Activated CD4-positive, alpha-beta T cell treated with anti-CD3 and anti-CD28 coated beads for 4 hours (primary cell): ENCODE measurements at places on chromosomes 16 and 17.

- no peak for DNase-seq
These were observed 108.6 kb downstream of the CCT6B start for GRCh38 chr17:34852614-34853013.

- no peak for DNase-seq
These were observed 186.0 kb upstream of the ZFHX3 start for GRCh38 chr16:73233846-73234424.

GRCh38 chr17:8753976-8754440 lies 4.3 kb downstream of the SPDYE4 start:
- no peak for DNase-seq

- peak; percentile 20 for DNase-seq
These were observed 348.3 kb downstream of the CPPED1 start for GRCh38 chr16:12455287-12455798.

- DNase-seq, result no peak
These were observed 35.4 kb upstream of the ENPP7 start for GRCh38 chr17:79695293-79695790.

- DNase-seq, result no peak
These were observed 309.2 kb downstream of the MAP2K6 start for GRCh38 chr17:69723741-69724140.

DNA sequence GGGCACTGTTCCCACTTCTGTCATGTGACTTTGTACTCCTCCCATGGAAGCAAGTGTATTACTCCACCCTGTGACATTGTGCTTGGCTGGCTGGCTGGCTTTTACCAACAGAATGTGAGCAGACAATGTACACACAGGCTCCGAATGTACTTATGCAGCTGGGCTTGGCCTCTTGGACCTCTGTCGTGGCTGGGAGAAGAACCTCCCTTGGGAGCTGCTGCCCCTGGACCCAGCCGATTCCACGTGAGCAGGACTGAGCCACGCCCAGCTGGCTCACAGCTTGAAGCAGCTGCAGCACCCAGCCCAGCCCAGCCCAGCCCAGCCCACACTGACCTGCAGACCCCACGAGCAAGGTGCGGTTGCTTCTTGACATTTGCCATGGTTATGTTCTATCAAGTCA lies 177.5 kb downstream of the RBFOX3 start:
- no peak for DNase-seq

GRCh38 chr16:11679250-11679649 lies 11.0 kb downstream of the SNN start:
- DNase-seq, result no peak

- DNase-seq, result no peak
These were observed 123.6 kb downstream of the CMIP start for GRCh38 chr16:81567987-81568748.

- DNase-seq, result no peak
These were observed 99.4 kb downstream of the KCNJ12 start for GRCh38 chr17:21475571-21475970.

GRCh38 chr16:389352-389751 lies 7.6 kb upstream of the PGAP6 start:
- DNase-seq, result no peak

DNA sequence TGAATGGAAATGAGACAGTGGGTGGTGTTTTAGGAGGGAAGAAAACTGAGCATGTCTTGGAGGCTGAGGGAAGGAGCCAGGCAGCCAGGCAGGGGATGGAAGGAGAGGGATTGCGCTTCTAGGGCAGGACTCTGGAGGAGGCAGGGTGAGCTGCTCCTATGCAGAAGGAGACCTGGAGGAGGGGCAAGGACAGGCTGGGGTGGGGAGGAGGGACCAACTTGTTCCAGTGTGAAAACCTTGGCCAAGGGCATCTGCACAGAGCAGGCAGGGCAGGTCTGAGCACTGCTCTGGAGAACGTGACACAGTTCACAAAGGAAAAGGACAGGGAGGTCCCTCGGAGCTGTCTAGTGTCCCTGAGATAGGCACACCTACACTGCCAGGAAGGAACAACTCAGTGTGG lies 5.5 kb downstream of the GALK1 start:
- no peak for DNase-seq

GRCh38 chr16:58022601-58023371 lies 2.8 kb upstream of the MMP15 start:
- DNase-seq, result no peak

GRCh38 chr17:12591021-12591735 lies 74.5 kb upstream of the MYOCD start:
- DNase-seq, result no peak

- no peak for DNase-seq
These were observed 128.8 kb downstream of the RAP1GAP2 start for GRCh38 chr17:2925011-2925410.

- DNase-seq, result no peak
These were observed 43.5 kb downstream of the GINS3 start for GRCh38 chr16:58435779-58436178.

GRCh38 chr17:43570518-43570928 lies 24.4 kb upstream of the ETV4 start:
- DNase-seq, result no peak

DNA sequence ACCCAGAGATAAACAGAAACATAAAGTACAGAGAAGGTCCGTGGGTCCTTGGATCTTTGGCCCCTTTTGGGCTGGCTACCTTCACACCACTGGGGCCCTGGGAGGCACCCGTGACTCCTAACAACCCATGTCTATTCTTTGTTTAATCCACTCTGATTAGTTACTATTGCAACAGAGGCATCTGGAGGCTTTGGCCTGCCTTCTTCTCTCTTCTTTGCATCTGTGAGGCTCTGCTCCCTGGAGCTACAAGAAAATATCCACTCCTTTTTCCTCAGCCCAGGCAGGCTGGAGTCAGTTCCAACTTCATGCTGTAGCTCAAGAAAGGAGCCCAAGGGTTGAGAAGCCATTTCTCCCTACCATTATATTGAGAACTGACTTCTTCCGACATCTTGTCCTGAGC lies 9.5 kb upstream of the CMIP start:
- no peak for DNase-seq

DNA sequence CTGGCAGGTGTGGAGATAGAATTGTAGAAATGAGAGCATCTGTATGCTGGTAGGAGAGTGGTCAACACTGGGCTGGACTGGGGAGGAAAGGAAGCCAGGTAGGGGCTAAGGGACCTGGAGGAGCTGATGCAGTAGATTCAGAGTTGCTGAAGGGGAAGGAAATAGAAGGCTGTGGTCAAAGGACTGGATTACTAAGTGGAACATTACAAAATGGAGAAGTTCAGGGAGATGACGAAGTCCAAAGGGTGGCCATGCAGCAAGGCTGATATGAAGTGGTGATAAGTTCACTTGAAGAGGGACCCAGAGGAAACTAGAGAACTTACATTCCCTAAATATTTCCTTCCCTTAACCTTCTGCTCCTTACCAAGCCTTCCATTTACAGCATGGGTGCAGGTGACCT lies 8.6 kb upstream of the CCL2 start:
- DNase-seq, result no peak

DNA sequence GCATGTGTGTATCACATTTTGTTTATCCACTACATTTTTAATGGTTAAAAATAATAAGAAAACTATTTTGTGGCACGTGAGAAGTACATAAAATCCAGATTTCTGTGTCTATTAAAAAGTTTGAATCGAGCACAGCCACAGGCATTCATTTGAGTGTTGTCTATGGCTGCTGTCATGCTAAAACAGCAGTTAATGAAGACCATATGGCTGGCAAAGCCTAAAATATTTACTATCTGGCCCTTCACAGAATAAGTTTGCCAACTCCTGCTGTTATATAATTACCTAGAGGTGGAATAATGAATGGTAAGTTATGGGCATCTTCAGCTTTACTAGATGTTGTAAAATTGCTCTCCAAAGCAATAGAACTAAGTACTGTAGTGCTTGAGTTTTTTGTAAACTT lies 30.5 kb downstream of the TMEM98 start:
- DNase-seq, result no peak

DNA sequence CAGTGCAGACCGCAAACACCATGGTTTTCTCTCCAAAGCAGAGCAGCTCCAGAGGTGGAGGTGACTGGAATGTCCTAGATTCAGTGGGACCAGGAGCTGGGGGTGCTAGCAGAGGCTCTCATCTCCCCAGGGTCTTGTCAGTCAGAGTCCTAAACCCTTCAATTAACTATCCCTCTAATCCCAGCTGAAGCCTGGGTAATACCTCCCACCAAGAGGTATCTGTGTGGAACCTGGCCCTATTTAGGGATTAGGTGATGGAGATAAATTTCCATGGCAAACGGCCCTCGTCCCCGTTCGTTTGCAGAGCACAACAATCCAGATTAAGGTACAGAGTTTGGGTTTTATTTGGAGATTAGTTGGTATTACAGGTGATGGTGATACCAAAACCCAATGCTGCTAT lies 1.8 kb downstream of the SEBOX start:
- no peak for DNase-seq

DNA sequence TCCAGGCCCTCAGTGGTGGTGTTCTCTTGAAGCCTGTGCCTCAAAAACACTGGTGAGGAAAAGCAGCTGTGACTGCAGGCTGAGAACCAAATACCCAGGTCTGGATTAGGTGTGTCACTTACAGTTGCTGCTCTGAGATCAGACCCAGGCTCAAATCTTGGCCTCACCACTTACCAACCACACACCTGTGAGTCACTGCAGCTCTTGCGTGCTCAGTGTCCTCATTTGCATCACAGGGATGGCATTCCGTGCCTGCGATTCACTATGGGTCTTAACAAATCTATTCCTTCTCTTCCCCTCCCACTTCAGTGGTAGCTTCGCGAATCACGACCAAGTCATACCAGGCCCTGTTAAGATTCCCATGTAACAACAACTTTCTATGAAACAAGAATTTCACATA lies 233.4 kb upstream of the HSBP1 start:
- DNase-seq, result no peak

- DNase-seq, result no peak
These were observed 5.9 kb downstream of the KRT17 start for GRCh38 chr17:41618341-41619035.

GRCh38 chr17:80097844-80098691 lies 3.3 kb upstream of the GAA start:
- DNase-seq, result no peak

GRCh38 chr16:29747947-29748759 lies 2.4 kb upstream of the C16orf54 start:
- no peak for DNase-seq

DNA sequence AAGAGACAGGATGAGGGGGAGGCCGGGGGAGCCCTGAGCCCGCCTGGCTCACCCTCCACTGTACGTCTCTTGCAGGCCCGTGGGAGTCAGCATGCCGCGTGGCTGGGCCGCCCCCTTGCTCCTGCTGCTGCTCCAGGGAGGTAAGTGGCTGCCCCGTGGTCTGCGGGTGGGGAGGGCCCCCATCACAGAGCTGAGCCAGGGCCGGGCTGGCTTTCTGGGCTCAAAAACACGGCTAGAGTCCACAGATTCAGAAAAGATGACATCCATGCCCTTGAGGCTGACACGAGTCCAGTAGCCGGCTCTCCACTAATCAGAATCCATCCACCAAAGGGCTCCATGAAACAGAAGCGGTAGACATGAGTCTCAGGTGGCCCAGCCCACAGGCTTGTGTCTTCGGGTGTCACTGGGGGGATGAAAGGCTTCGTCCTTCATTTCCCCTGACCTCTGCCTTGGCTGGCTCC lies 28.0 kb downstream of the IL21R start:
- no peak for DNase-seq

DNA sequence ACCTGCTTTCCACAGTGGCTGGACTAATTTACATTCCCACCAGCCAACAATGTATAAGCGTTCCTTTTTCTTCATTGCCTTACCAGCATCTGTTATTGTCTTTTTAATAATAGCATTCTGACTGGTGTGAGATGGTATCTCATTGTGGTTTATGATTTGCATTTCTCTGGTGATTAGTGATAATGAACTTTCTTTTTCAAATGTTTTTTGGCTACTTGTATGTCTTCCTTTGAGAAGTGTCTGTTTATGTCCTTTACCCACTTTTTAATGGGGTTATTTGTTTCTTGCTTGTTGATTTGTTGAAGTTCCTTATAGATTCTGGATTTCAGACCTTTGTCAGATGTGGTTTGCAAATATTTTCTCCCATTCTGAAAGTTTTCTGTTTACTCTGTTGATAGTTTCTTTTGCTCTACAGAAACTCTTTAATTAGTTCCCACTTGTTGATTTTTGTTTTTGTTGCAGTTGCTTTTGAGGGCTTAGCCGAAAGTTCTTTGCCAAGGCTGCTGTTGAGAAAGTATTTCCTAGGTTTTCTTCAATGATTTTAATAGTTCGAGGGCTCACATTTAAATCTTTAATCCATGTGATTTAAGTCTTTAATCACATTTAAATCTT lies 26.8 kb downstream of the ITGAM start:
- DNase-seq, result no peak

DNA sequence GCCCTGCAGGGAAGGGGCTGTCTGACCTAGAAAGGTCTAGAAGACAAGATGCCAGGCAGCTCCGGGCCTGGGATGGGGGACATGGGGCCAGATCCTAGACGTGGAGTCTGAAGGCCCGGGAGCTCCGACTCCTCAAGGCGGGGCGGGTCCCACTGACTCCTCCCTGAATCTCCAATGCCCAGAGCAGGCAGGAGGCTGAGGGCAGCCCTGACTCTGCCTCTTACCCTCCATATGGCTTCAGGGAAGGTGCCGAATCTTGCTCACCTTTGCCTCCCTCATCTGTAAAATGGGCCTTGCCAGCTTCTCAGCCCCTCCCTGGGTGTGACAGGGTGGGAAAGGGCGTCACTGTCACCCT lies 14.8 kb downstream of the VASN start:
- DNase-seq, result no peak

DNA sequence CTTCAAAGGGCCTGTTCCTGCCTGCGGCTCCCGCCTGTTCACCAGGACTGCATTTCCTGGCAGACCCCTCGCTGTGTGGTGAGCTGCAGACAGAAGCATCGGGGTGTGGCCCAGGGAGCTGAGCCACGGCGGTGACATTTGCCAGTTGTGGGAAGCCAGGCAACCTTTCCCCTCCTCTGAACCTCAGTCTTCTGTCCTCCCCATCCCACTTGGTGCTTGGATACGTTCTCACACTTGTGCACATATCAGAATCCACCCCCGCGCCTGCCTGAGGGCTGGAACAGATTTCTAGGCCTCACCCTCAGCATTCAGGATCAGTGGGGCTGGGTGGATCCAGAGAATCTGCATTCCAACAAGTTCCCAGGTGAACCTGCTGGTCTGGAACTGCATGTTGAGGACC lies 63.5 kb downstream of the CRISPLD2 start:
- no peak for DNase-seq

GRCh38 chr16:3189869-3190268 lies 1.9 kb downstream of the OR1F1 start:
- no peak for DNase-seq

DNA sequence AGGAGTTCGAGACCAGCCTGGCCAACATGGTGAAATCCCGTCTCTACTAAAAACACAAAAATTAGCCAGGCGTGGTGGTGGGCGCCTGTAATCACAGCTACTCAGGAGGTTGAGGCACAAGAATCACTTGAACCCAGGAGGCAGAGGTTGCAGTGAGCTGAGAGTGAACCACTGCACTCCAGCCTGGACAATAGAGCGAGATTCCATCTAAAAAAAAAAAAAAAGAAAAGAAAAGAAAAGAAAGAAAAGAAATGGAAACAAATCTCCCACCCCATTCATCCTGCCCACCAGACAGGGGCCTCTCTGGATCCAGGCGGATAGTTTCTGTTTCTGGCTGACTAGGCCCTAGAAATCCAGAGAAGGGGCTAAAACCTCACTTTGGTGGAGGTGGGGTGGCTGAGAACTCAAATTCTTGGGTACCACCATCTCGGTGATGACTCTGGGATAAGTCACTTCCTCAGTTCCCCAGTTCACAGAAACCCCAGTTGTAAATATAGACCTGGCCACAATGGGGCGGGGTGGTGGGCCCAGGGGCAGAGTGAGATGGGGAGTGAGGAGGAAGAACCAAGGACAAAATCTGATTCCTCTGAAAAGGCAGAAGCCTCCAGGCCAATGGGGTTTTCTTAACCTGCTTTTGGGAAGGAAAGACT lies 22.2 kb downstream of the SOCS1 start:
- DNase-seq, result peak; percentile 76

- DNase-seq, result no peak
These were observed 131.7 kb downstream of the RGS9 start for GRCh38 chr17:65268832-65269231.
